NCI-H1092 treated with DMSO at 0.1 percent for 48 hours (cell line): ENCODE measurements at places on chromosomes 6 and 20.

GRCh38 chr6:29999416-29999815 is 57.1 kb downstream of the HLA-A start:
- no peak for DNase-seq

GRCh38 chr6:26358511-26358981 is 6.5 kb upstream of the BTN3A2 start:
- no peak for DNase-seq

GRCh38 chr6:44228031-44228430 is 4.6 kb downstream of the SLC29A1 start:
- no peak for DNase-seq

GRCh38 chr6:52663120-52663935 is 7.6 kb upstream of the TMEM14A start:
- DNase-seq: peak; percentile 72

GRCh38 chr20:50052550-50053361 is 60.2 kb downstream of the UBE2V1 start:
- no peak for DNase-seq

DNA sequence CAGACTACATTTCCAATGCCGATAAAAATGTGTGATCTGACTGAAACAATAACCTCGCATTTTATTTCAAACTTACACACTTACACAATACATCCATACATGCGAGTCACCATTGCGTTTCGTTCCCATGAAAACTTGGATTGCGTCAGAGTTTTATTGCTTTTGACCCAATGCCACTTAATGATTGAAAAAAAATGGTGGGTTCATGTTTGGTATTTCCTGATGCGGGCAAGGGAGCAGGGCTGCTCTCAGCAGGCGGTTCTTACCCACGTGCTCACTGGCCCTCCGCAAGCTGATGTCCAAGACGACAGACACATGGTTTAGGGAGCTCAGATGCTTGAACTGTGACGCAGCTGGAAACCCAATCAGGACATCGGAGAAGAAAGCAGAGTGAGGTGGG is 281.0 kb upstream of the SULF2 start:
- DNase-seq: no peak

- peak; percentile 64 for DNase-seq
Measured at GRCh38 chr20:32189691-32190615, 17.6 kb downstream of the PLAGL2 start.

DNA sequence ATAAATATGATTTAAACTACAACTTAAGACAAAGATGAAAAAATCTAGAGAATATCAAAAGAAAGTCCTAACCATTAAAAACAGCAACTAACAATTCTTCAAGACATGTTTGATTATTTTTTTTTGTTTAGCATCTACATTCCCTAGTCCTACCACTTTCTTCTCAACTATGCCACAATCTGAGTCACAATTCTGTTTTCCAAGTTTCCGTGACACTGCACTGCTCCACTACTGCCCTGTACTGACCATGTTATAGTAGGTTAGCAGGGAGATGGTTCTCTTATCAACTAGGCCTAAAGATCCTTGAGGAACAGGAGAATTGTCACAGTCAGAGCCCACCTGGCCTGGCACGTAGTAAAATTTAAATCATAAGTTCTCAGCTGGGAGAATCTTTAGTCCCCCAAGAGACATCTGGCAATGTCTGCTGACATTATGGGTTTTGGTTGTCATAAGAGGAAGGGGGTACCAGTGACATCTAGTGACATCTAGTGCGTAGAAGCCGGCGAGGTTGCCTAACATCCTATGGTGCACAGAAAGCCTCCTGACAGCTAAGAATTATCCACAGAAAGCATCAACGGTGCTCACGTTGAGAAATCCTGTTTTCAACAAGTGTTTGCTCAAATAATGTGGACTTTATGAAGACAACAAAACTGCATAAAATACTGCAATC is 100.5 kb downstream of the PDE10A start:
- no peak for DNase-seq

DNA sequence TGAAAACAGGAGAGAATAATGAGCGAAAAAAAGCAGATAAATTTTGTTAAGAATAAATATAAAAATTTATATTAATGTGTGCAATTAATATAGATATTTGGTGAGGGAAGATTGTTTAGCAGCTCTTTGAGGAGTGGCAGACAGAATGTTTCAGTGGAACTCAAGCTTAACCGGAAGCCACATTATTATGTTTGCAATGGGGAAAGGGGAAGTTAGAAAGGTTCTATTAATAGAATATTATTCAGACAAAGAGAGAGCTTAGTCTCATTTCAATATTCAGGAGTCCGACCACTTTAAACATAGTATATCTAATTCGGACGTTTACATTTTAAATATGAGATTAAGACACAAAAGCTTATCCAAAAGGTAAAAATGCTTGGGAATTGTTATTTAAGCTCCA is 81.6 kb upstream of the KHDRBS2 start:
- no peak for DNase-seq

GRCh38 chr6:32177183-32177787 is 920 bp upstream of the RNF5 start:
- DNase-seq: peak; percentile 75

GRCh38 chr20:48489656-48490055 is 338.1 kb downstream of the PREX1 start:
- peak; percentile 38 for DNase-seq

GRCh38 chr6:7204726-7205125 is 97.0 kb downstream of the RREB1 start:
- DNase-seq: no peak

- no peak for DNase-seq
Measured at GRCh38 chr20:47241345-47241781, 115.1 kb downstream of the ZMYND8 start.

GRCh38 chr6:17780061-17780460 is 73.3 kb upstream of the NUP153 start:
- DNase-seq: no peak

DNA sequence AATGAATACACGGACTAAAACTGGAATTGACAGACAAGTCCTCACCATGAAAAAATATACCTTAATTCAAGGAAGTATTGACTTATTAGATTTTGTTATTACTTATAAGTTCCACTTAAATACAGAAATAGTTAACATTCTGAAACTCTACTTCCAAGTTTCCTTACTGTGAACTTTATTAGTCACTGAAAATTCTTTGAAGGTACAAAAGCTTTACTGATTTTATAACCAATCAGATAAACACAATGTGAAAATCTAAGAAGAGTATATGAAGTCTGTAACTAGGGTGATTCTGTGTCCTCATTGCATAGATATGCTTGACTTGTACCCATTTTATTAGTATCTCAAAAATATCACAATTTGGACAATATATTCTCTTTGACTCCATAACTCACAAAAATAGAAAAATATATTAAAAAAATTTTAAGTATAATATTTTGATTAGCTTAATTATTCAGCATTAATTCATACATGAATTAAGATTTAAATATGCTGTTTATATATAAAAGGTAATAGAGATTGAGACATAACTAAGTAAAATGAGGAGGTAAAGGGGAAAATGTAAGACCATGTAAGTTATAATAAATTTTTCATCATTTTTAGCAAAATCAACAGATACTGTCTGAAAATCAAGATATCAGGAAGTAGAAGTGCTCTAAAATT is 6.6 kb downstream of the NAPB start:
- DNase-seq: no peak

DNA sequence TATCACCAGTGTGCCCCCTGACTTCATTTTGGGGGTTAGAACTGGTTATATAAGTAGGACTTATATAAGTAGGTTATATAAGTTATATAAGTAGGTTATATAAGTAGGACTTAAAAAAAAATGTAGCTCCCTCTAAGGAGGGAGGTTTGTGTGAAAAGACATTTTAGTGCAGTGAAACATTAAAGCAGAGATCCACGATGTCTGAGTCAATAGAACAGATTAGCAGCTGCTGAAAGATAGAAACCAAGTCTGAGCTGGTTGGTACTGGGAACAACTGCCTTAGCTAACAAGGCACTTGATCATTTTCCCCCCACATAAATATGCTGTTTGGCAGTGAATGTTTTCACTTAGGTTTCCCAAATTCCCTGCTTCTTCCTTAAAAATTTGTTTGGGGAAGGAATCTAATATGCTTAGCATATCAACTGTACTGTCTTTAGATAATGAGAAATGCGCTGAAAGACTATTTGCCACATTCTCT is 2.1 kb upstream of the RPS12 start:
- DNase-seq: peak; percentile 27

GRCh38 chr6:11164717-11165646 is 53.5 kb upstream of the ERVFRD-1 start:
- DNase-seq: no peak

DNA sequence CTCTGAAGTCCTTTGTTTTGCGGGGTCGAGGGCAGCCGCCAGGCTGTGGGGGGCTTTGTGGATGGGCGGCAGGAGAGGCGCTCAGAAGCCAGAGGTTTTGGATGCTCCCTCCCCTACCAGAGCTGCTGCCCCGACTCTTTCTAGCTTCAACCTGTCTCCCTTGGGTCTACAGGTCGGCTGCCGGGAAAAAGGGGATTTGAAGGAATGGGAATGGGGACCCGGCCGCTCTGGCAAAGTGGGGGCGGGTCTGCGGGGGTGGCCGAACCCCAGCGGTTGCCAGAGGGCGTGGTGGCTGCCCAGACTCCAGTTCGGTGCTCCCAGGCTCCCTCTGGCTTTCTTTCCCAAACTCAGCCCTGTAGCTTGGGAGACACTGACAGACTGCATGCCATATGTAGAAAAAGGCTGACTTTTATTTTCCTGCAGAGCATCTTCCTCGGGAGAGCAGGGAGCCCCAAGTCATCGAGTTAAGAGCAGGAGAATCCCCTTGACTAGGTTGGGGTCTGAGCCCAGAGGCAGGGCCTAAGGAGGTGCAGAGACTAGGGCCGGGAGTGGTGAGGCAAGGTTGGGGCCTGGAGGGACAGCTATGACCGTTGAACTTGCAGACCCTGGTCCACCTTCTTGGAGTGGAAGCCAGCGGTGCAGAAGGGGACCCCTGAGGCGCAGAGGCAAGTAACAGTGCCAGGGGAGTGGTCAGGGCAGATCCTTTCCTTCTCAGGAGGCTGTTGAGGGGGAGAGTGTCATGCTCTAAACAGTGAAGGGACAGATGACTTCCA is 1.4 kb upstream of the PPP1R18 start:
- no peak for DNase-seq

DNA sequence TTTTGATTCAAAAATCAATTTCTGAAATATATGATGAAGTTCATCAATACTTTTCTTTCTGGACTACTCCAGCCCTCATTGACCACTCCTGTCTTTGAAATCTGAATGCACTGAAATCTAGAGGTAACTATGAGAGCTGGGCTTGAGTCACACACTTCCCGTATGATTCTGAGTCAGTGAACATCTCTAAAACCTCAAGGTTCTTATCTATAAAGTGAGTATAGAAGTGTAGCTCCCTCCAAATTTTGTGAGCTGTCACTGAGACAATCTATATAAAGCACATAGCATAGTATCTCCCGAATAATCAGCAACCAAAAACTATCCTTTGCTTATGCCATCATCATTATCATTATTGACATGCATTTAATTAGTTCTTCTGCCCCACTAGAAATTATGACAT is 182.4 kb downstream of the TSHZ2 start:
- no peak for DNase-seq

GRCh38 chr6:121465101-121465500 is 29.7 kb downstream of the GJA1 start:
- no peak for DNase-seq

DNA sequence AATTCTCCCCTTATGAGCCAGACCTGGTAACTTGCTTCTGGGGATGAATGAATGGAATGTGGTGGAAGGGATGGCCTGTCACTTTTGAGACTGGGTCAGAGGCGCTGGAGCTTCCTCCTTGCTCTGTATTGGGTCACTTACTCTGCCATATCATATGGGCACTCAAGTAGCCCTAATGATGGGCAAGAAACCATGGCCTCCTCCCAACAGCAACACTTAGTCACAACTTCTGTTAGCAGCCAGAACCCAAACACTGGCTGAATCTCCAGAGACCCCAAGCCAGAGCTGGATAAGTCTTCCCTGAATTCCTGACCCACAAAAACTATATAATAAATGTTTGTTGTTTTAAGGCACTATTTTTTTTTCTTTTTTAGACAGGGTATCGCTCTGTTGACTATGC is 5.5 kb downstream of the E2F1 start:
- no peak for DNase-seq

DNA sequence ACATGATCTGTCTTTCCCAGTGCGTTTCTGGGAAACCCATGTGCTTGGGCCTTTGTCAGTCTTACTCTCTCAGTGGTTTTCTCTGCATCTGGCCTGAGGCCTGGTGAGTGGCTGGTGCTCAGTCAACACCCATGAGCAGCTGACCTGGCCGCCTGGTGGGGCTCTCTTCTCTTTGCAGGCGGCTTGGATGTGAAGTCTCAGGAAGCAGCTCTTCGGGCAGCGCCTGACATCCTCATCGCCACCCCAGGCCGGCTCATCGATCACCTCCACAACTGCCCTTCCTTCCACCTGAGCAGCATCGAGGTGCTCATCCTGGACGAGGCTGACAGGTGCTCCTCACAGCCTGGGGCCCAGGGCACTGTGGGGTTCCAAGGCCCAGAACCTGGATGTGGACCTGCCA is 10.8 kb downstream of the DDX27 start:
- DNase-seq: peak; percentile 14

GRCh38 chr6:132079286-132079685 is 128.1 kb upstream of the CCN2 start:
- DNase-seq: no peak

- DNase-seq: no peak
Measured at GRCh38 chr20:59565768-59566461, 38.4 kb upstream of the PHACTR3 start.

- DNase-seq: peak; percentile 35
Measured at GRCh38 chr6:131652472-131652871, 15.4 kb downstream of the ENPP3 start.

GRCh38 chr20:11394145-11394833 is 523.4 kb upstream of the BTBD3 start:
- no peak for DNase-seq

DNA sequence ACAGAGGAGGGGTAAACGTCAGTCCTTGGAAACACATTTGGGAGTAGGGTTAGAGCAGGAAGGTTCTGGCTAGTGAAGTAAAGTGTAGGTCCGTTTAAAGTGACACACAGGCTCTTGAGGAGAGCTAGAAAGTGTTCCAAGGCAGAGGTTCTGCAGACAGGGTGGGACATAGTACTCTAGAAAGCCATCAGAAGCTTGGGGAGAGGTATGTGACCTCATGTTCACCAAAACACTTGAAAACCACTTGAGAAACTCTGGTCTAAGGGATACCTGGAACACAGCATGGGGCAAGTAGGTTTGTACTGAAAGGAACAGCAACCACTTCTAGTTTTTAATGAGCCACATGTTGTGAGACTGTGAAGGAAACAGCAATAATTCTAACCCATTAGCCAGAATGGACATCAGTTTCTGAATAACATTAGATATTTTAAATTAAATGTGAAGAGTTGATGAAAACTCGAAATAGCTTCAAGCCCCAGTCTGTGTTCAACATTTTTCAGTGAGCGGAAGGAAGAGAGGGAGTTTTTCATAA is 49.0 kb downstream of the SOBP start:
- DNase-seq: no peak

DNA sequence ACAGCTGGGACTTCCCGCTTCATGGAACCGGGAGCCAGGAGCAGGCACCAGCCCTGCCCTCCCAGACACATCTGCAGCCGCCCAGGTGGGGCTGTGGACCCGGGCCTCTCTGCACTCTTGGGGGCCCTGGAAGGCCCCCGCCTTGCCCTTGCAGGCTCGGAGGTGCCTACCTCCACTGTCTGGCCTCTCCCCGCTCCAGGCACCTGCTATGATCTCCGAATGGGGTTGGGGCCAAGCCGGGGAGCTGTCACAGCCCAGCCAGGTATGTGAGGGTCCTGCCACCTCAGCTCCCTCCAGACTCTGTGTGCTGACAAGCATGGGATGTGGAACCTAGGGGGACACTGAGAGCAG is 54.0 kb downstream of the GMDS start:
- DNase-seq: no peak
